ENCODE measurements at places on chromosomes 16 and 17.

DNA sequence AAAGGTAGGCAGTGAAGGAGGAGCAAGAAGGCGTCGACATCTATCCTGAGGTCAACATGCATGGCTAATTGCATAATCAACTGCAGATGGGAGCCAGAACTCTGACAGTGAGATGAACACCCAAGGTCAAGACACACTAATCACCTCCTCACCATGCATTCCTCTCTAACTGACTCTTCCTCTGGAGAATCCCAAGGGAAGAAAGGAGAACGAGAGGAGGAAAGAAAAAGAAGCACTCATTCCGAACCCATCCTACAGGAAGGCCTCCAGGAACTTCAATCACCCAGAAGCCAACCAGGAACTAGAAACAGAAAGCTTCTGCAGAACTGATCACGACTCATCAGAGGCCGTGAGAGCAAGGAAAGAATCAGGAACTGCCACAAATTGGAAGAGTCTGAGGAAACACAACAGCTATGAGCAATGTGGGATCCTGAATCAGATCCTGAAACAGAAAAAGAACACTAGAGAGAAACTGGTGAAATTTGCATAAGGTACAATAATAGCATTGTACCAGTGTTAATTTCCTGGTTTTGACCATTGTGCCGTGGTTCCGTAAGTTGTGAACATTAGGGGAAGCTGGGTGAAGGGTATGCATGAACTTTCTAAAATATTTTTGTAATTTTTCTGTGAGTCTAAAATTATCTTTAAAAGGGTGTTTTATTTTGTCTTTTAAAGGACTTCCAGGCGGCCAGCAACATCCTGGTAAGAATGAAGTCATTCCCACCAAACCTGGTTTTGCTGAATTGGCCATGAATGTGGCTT lies 10.0 kb upstream of the BEAN1 start:
- DNase-seq: no peak

- DNase-seq: no peak
Observed at GRCh38 chr16:57115514-57116182, 23.3 kb downstream of the CPNE2 start.

DNA sequence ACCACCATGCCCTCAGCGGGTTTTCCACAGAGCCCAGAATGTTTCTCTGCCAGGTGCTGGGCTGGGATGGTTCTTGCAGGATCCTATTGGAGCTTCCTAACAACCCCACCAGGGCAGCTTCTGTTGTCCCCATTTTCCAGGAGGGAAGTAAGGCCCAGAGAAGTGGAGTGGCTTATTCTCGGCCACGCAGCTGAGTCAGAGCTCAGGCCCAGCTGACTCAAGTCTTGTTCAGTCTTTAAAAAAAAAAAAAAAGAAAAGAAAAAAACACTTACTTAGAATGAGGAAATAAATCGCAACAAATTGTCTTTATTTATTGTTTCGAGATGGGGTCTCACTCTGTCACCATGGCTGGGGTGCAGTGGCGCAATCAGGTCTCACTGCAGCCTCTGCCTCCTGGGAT lies 413.0 kb downstream of the CPPED1 start:
- DNase-seq: no peak

GRCh38 chr16:4606354-4606753 lies 8.3 kb downstream of the UBALD1 start:
- no peak for DNase-seq

DNA sequence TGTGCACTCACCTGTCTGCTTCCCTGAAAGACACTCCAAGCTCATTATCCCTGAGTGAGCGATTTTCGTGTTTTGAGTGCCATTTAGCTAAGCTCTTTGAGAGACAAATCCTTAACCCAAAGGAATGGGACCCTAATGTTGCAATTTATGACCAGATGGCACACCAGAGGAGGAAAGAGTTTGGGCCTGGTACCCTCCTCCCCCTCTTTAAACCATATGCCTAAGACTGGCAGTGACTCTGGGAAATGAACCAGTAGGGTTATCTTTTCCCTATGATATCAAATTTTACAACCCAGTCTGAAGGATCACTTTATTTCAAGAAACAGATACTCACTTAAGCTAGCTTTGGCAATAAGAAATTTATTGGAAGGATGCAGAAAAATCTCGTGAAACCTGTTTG lies 550.4 kb downstream of the TOX3 start:
- no peak for DNase-seq

DNA sequence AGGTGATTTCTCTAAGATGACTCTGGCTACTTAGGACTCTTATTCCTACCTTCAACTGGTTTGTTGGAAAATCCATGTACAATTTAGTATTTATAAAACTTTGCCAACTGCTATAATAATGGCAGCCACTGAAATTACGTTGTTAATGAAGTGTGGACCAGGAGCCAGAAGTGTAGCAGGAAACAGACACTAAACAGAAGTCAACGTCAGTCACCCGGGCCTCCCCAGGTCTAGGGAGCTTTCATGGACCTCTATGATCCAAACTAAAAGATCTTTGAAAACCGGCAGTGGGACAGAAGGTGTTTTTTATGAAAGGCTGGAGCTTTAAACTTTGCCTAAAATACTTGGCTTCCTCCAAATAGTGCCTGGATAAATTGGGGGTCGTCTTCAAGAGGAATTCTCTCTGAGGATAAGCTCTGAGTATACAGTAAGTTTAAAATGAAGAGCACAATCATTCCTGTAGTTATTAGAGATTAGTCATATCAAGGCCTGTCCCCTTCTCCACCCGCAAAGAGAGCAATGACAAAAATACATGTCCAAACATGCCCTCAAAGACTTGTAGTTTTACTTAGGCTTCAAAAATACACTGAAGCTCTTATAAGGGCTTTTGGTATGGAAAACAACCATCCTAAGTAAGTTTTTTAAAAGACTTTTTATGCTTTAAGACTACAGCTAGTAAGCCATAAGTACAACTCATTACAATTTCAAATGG lies 34.6 kb downstream of the DCUN1D3 start:
- DNase-seq: no peak

- DNase-seq: no peak
Observed at GRCh38 chr16:27446721-27447120, 44.7 kb downstream of the IL21R start.

DNA sequence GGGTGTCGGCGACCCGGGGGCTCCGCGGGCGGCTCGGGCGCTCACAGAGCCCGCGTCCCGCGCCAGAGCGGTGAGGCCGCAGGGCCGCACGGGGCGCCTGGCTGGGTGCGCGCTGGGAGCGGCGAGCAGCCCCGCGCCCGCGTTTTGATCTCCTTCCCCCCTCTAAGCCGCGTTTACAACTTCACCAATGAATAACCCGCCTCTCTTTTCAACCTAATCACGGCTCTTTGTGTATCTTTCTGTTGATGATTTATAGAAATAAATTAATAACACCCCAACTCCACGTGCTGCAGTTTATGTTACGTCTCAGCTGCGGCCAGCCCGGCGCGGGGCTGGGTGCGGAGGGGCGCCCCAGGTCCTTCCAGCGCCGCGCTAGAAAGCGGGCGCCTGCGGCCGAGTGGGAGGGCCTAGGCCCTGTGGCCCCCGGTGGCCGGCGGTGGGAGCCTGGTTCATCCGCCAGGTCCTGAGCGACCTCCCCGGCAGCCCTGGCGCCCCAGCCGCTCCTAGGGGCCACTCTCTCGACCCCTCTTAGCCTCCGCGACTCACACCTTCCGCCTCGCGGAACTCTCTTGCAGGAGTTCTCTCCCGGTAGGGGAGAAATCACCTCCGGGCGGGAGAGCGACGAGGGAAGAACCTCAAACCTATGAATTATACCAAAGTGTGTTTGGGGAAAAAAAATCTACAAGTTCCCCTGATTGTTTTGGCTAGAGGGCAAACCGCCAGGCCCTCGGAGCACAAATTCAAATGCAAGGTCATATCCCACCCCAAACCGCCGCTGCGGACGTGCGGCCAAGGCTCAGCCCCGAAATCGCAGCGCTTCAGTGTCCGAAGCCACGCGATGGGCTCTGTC lies 1.9 kb downstream of the HNF1B start:
- DNase-seq: no peak

GRCh38 chr17:6704470-6705052 lies 8.6 kb downstream of the SLC13A5 start:
- no peak for DNase-seq

- DNase-seq: no peak
Observed at GRCh38 chr17:33099252-33099651, 107.6 kb downstream of the SPACA3 start.

- DNase-seq: peak; percentile 49
Observed at GRCh38 chr17:40561871-40562611, 3.2 kb downstream of the CCR7 start.

DNA sequence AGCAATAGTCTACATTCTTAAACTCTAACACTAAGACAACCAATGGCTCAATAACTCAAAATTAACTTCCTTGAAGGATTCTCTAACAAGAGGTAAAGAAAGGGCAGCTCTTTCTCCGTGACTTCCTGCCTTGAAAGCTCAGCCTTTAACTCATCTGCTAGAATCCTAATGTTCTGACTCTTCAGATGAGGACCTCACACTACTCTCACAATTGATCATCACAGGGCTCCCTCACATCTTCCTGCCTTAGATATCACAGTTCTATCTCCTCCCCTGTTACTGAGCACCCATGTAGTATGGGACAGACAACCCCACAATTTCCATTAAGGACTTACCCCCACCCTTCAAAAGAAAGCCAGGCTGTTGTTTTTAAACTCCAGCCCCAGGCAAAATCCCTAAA lies 33.5 kb downstream of the SMURF2 start:
- no peak for DNase-seq

GRCh38 chr17:2237950-2238349 lies 65.6 kb downstream of the SMG6 start:
- DNase-seq: no peak

GRCh38 chr17:82830249-82830661 lies 9.6 kb downstream of the ZNF750 start:
- no peak for DNase-seq

GRCh38 chr16:65661558-65661957 lies 539.7 kb upstream of the CDH11 start:
- no peak for DNase-seq

All from suprapubic skin (tissue), 4 donors.